ENCODE measurements at places on chromosomes 11 and 22. TPM values are rescaled to one million over a fixed set of nuclear protein-coding genes. Genes with fewer than 3 reads are reported as not detected.

Gene NXPE2
- total RNA-seq, result not detected

Gene XKR3
- not detected for total RNA-seq

Gene APOL1
- 42.1 TPM for total RNA-seq

Gene CRYBA4
- not detected for total RNA-seq

Gene FGF3
- not detected for total RNA-seq

Gene HPX
- not detected for total RNA-seq

Gene VSTM5
- total RNA-seq, result not detected

Gene IZUMO1R
- not detected for total RNA-seq

Gene TRPC6
- not detected for total RNA-seq

Gene HORMAD2
- total RNA-seq, result not detected

Gene VSIG10L2
- total RNA-seq, result not detected

Gene PRR33
- total RNA-seq, result not detected

Measured in activated naive CD4-positive, alpha-beta T cell treated with anti-CD3 and anti-CD28 coated beads, Interleukin-2, amount 10 ng/mL, durations not matched to agents 5 hours and 36 hours (primary cell).